CD4-positive, alpha-beta memory T cell (primary cell): ENCODE measurements at places on chromosomes 16 and 17. TPM values are rescaled to one million over a fixed set of nuclear protein-coding genes. Genes with fewer than 3 reads are reported as not detected.

DNA sequence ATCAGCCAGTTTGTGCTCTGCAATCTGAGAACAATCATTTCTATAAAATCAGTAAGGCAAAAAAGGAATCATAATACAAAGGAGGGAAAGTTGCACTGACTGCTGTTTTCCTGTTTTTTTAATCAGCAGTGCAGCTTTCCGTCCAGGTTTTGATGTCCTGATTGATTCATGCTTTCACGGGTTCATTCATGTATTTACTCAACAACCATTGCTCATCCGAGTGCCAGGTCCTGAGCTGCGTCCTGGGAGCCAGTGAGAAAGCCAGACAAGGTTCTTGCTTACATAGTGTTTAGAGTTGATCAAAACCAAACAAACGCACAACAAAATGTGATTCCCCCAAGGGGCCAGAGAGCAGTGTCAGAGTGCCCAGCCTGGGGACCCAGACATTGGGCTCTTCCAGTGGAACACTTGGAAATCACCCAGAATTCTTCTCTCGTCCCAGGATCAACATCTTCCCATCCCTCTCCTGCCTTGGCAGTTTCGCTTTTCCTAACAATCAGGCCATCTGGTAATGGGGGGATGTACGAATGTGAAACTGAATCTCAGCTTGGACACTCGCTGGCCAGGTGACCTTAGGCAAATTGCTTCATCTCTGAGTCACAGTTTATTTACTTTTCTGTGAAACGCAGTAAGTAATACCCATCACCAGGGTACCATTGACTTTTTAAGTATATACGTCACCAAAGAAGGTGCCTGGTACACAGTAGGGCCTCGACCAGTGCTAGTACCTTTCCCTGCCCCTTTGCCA, 13.3 kb upstream of the C1QL1 start:
- DNase-seq = no peak

Gene CD300E
- not detected for total RNA-seq

GRCh38 chr17:15287538-15288267, 22.6 kb upstream of the PMP22 start:
- DNase-seq = no peak

DNA sequence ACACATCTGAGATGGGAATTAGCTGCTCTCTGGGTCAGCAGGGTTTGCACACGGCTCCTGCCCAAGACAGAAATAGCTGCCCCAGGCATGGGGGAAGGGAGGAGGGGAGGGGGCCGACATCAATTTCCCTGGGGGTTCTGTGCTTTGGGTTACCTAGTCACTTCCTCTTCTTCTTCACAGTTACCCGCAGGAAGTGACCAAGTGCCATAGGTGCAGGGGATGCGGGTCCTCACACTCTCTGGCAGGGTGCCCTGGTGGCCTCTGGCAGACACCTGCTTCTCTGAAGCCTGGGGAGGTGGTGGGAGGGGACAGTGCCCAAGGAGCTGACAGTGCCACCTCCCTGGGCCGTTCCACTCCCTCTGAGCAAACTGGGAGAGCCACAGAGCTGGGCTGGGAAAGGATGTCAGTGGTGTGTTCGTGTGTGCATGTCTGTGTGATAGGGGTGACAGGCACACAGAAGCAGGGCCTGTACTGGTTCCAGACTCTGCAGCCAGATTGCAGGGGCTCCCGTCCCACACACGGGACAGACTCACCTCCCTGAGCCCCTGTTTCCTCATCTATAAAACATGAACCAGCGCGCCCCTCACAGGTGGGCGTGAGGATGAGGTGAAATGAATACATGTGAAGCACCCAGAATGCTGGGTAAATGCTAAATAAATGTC, 18.2 kb downstream of the SCN4A start:
- peak; percentile 33 for DNase-seq

Gene CCNF
- total RNA-seq = 4.7 TPM

- no peak for DNase-seq
Observed at GRCh38 chr17:73316919-73317505, 5.2 kb upstream of the CDC42EP4 start.

DNA sequence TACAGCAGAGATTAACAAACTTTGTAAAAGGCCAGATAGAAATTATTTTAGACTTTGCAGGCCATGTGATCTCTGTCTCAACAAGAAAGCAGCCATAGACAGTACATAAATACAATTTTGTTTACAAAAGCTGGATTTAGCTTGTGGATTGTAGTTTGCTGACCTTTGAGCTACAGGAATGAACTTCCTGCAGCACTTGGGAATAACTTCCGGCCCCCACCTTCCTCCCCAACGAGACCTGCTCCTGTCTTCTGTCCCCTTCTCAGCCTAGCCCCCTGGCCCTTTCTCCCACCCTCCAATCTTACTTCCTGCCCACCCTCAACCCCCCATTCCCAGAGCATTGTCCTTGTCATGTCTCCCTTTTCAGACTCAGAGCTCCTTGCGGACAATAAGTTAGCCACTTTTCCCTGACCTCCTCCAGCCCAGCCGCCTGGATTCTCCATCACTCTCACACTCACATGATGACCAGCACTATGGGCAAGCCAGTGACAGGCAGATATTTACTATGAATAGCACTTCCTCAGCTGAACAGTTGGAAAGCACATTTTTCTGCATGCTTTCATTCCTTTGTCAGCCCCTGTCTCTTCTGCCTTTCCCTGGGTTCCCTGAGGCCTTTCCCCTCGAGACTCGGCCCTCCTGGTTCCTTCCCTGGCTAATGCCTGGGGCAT, 27.6 kb upstream of the DLX3 start:
- no peak for DNase-seq

GRCh38 chr17:57247261-57247660, 9.1 kb upstream of the MSI2 start:
- DNase-seq = no peak

- no peak for DNase-seq
Observed at GRCh38 chr16:88843256-88843655, 13.5 kb downstream of the GALNS start.

DNA sequence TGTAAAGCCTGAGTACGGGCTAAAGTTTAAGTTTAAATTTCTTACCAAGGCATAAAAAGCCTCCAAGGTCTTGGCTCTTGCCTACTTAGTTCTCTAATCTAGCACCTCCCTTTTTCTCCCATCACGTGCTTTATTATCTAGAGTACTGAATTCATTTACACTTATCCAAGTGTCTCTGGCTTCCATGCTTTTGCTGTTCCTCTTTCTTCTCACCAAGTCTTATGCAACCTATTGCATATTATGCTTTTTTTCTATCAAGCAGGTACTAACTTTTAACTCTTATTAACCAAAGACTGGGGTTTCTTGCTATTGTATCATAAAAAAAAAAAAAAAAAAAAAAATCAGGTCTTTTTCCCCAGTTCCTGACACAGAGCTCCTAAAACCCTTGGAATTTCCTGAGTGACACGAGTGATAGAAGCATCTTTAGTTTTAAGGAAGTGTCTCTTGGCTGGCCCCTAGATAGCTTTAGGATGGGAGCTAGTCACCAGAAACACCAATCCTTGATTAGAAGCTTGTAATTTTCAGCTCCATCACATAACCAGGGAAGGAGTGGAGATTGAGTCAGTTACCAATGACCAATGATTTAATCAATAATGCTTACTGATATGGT, 44.9 kb downstream of the SSH2 start:
- DNase-seq = no peak
